NCI-H2171 (cell line): ENCODE measurements at places on chromosomes 7 and 10.

DNA sequence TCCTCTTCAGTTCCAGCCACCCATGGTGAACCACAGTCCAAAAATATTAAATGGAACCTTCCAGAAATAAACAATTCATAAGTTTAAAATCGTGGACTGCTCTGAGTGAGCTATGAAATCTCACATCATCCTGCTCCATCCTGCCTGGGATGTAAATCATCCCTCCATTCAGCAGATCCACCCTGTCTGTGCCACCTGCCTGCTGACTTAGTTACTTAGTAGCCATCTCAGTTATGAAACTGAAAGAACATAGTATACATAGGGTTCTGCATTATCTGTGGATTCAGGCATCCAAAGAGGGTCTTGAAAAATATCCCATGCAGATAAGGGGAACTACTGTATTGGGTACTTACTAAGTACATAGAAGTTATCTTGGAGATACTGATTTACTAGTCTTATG lies 89.0 kb downstream of the ST8SIA6 start:
- DNase-seq = no peak

DNA sequence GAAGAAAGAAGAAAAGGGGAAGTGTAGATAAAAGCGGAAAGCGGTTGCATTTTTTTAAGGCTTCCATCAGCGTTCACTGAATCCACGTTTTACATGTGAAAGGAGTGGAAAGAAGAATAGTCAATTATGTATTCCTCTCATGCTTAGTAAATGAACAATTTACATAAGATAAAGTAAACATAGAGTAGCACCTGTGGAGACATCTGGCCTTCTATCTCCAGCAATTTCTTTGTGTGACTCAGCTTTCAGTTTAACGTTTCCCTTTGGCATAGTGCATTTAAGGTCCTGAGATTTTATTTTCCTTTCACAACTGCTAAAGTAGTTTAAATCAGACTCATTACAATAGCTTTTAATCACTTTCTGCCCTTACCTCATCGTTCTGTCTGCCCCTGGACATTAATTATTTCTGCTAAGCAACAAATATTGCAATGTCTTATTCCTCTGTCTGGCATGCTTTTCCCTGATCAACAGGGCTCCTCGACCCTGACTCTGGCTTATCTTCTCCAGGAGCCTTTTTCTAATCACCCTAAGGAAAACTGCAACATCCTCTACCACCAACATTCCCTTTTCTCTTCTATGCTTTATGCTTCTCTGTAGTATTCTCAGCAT lies 383.5 kb upstream of the VWC2 start:
- no peak for DNase-seq

DNA sequence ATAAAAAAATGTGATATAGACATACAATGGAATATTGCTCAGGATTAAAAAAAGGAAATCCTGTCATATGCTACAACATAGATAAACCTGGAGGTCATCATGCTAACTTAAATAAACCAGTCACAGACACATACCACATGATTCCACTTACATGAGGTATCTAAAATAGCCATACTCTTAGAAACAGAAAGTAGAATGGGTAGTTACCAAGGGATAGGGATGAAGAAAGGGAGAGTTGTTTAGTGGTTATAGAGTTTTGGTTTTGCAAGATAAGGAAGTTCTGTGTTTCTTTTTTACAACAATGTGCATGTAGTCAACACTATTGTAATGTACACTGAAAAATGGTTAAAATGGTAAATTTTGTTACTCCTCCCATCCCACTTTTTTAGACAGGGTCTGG lies 30.5 kb downstream of the BICC1 start:
- no peak for DNase-seq

- no peak for DNase-seq
Observed at GRCh38 chr10:33341637-33342036, 7.2 kb upstream of the NRP1 start.

GRCh38 chr7:38909870-38910269 lies 879 bp upstream of the VPS41 start:
- no peak for DNase-seq
